ENCODE measurements at places on chromosomes 11 and 22.
A peak's percentile ranks its signal among the peaks of the same experiment; 100 is the strongest.

DNA sequence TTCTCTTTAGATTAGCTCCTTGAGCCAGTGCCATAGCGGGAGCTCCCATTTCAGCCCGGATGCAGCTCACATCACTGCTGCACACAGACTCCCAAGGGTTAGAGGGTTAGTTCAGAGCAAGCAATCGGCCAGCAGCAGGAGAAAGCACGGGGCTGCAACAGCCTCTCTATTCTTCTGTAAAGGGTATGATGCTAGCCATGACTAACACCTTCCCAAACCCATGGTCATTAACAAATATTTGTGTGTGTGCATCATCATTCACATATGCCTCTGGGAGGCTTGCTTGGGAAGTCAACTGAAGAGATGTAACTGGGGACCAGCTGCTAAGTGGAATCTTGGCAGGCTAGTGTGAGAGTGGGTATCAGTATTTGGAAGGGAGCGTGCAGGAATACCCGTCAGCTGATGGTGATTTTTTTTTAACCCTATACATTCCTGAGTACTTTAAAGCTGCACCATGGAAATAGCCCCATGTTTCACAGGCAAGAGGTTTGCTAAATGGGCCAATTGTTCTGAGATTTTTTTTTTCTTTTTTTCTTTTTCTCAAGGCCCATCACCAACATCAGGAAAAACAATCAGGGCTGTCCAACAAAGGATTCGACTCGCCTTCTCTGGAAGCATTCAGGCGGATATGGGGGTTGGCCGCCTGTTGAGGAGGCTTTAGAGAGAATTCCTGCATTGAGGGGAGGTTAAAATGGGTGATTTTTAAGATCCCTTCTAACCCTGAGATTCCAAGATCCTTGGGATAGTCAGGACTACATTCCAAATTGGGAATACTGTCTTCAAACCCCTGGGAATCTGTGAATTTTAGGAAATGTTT is 33.2 kb upstream of the CCDC89 start:
- peak; percentile 97 for DNase-seq

DNA sequence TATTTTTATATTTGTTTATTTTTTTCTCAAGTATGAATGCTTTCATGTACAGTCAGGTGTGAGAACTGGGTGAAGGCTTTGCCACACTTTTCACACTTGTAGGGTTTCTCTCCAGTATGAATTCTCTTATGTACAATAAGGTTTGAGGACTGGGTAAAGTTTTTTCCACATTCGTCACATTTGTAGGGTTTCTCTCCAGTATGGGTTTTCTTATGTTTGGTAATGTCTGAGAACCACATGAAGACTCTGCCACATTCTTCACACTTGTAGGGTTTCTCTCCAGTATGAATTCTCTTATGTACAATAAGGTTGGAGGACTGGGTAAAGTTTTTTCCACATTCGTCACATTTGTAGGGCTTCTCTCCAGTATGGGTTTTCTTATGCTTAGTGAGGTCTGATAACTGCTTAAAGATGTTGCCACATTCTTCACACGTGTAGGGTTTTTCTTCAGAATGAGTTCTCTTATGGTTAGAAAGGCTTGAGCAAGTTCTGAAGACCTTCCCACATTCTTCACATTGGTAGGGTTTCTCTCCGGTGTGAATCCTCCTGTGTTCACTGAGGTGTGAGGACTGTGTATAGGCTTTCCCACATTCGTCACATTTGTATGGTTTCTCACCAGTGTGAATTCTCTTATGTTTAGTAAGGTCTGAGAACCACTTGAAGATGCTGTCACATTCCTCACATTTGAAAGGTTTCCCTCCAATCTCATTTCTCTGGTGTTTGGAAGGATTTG is 19.7 kb downstream of the ZNF195 start:
- no peak for DNase-seq

GRCh38 chr11:27553186-27553585 is 46.6 kb upstream of the LIN7C start:
- no peak for DNase-seq

GRCh38 chr22:45968751-45969413 is 8.1 kb downstream of the WNT7B start:
- DNase-seq, result peak; percentile 67

- no peak for DNase-seq
Measured at GRCh38 chr11:1924646-1925372, 5.3 kb downstream of the TNNT3 start.

DNA sequence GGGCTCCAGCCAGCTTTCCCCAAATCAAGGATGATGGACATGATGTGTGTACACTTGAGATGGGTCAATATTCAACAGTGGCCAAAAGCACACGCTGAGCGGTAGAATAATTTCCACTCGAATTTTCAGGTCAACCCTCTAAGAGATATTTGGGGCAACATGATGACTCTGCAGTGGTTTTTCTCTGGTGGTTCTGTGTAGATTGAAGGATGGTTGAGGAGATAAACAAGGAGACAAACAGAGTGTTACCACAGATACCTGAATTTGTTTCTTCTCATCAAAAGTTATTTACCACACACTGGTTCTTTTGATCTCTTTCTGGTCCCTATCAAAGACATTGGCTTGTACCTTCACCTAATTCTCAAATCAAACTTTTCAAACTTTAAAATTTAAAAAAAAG is 242.0 kb downstream of the ETS1 start:
- no peak for DNase-seq

DNA sequence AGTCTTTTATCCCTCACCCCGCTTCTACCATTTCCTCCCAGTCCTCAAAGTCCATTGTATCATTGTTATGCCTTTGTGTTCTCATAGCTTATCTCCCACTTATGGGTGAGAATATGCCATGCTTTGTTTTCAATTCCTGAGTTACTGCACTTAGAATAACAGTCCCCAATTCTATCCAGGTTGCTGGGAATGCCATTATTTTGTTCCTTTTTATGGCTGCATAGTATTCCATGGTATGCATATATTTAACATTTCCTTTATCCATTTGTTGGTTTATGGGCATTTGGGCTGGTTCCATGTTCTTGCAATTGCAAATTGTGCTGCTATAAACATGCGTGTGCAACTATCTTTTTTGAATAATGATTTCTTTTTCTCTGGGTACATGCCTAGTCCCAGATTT is 114.9 kb downstream of the VPREB1 start:
- no peak for DNase-seq

DNA sequence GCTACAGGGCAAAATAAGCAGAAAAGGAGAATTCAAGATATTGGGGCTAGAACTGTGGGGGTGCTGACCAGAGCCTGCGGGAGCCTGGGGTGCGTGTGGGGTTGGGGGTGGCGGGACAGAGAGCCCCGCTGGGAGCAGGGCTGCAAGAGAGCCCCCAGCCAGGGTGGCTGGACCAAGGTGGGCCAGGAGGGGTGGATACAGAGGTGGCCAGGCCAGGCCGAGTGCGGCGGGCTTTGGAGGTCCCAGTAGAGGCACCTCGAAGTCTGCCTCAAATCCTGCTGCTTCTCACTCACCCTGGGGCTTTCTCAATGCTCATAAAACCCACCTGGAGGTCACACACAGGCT is 16.9 kb upstream of the MUC5B start:
- no peak for DNase-seq

- no peak for DNase-seq
Measured at GRCh38 chr11:128399251-128400121, 187.9 kb downstream of the ETS1 start.

DNA sequence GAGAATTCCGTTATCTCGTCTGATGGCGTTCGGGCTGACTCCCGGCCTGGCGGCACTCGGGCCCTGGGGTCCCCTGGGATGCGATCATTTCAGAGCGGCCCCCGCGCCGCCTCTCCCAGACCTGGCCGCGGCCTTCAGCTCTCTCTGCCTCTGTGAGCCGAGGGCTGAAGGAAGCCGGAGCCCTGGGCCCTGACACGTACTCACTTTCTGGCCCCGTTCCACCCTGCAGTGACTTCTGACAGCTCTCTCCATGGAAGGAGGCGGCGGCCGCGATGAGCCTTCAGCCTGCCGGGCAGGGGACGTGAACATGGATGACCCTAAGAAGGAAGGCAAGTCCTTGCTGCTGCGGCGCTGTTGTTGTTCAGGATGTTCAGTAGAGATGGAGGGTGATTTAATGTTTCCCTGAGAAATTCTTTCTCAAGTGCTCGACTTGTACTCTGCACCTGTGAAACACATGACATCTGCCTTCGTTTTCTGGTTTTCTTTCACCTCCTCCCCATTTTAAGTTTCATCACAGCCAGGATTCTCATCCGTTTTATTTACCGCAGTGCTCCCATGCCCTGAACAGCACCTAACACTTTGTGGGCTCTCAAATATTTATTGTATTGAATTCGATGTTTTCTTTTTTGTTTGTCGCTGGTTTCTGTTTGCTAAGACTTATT is 612 bp downstream of the GTSE1 start:
- DNase-seq, result no peak

GRCh38 chr11:2530131-2530854 is 85.5 kb downstream of the KCNQ1 start:
- DNase-seq, result no peak

DNA sequence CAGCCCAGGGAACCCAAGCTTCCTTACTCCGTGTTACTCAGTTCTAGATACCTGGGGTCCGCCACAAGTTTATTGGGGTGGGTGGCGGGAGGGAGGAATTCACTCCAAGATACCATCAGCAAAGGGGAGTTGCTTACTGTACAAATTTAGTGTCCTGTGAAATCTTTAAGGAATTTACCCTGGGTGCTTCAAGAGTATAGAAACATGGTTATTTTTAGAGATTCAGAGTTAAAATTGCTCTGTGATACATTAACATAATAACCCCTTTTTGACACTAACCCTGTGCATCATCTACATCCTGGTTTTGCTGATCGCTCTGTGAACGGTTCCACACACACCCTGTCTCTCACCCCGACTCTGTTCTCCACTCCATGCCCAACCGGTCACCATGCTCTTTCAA is 18.9 kb upstream of the LYVE1 start:
- DNase-seq, result no peak

DNA sequence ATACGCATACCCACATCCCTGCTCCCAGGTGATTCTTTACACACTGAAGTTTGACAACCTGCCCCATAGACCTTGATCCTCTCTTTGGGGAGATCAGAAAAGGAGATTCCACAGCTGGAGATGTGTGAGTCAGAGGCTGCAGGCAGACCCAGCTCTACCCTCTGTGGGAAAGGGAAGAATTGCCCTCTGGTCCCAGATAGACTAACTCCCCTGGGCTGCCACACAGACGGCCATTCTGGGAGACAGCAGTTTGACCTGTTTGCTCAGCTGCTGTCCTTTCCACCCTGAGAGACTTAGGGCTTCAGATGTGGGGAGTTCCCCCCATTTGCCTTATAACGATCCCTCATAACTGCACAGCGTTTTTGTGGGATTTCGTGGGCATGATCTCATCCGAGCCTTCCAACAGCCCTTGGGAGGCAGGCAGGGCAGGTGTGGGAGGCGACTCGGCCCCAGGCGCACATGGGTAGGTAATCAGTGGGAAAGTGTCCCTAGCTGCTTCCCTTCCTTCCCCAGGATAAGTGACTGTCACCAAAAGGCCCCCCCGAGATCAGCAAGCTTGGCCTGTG is 14.1 kb downstream of the FAM83F start:
- DNase-seq, result no peak

- no peak for DNase-seq
Measured at GRCh38 chr11:92137747-92138146, 86.9 kb upstream of the FAT3 start.

DNA sequence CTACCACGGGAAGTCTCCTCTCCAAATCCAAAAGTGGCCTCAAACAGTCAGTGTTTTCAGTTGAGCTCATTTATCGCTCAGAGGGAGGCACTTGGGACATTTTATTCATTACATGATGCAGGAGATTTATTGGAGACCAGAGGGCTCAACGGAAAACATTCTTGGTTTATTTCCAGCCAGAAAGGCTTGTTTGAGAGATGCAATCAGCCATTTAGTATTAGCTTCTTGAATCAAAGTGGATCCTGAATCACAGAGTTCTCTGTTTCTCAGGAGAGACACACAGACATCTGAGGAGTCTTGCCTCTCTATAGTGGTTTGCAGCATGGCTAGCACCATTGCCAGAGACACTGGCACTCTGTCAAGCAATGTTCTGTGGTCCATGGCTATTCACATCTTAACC is 31.5 kb downstream of the CD44 start:
- no peak for DNase-seq

DNA sequence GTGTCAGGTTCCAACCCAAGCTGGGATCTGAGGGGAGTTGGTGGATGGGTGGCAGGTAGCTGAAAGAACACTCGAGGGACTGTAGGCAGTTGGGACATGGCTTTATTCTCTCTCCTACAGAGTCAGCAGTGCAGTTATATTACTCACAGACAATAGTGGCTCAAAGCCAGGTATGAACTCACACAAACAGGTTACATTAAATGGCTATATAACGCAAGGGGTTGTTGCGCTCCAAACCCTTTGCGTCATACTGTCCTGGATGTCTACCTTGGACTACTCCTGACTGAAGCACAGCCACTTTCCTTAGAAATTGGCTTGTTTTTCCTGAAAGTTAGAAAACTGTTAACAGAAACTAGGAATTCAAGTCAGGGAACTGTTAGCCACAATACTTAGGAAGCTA is 66.4 kb upstream of the OR4B1 start:
- no peak for DNase-seq

DNA sequence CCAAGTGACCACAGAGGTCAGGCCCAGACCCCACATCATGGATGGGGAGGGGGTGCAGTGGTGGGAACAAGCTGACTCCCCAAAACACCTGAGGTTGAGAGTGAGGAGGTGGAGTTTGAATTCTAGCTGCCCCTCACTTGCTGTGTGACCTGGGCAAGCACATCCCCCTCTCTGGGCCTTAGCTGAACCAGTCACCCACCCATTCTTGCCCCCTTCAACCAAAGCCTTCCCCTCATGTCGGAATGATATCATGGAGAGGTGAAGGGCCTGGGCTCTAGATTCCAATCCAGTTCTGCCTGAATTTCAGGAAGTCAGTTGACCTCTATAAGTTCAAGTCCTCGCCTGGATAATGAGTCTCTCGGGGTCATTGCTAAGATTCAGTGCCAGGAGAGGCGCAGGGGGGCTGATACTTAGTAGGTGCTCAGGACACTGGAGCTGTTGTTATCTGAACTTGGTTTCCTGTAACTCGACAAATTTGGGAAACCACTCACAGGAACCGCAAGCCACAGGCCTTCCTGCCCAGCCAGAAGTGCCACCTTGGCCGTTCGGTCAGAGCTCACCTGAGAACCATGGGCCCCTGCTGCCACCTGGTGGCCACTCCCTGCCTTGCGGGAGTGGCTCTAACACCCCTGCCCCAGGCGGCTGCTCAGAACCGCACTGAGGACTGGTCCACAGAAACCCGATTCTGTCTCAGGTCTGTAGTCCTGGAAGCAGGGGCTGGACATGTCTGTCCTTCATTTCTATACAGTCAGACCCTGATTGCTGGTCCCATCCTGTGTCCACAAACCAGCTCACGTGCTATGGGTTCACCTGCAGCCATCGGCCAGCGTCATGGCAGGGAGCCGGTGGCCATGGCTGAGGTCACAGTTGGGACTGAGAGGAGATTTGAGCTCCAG is 6.9 kb downstream of the CDC42EP1 start:
- DNase-seq, result no peak

GRCh38 chr11:83760932-83761331 is 474.8 kb upstream of the CCDC90B start:
- DNase-seq, result no peak

- no peak for DNase-seq
Measured at GRCh38 chr22:31286360-31287255, 5.7 kb downstream of the PIK3IP1 start.
